ENCODE measurements at places on chromosomes 6 and 20.

DNA sequence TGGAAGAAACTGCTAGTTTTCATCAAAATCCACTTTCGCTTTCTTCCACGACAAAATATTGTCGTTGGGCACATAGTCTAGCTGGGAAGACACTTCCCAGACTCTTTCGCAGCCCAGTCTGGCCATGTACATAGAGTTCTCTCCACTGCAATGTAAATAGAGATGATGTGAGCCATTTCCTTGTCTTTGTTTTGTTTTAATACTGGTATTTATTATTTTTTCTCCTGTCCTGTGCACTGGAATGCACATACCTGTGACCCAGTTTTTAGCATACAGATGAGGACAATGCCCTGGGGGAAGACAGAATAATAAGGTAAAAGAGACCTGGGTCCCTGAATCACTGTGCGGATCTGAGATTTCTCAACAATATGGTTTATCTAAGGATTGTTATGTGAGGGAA is 149.5 kb upstream of the BMP5 start:
- DNase-seq = no peak

GRCh38 chr20:52410182-52410647 is 218.6 kb upstream of the ZFP64 start:
- peak; percentile 9 for DNase-seq

DNA sequence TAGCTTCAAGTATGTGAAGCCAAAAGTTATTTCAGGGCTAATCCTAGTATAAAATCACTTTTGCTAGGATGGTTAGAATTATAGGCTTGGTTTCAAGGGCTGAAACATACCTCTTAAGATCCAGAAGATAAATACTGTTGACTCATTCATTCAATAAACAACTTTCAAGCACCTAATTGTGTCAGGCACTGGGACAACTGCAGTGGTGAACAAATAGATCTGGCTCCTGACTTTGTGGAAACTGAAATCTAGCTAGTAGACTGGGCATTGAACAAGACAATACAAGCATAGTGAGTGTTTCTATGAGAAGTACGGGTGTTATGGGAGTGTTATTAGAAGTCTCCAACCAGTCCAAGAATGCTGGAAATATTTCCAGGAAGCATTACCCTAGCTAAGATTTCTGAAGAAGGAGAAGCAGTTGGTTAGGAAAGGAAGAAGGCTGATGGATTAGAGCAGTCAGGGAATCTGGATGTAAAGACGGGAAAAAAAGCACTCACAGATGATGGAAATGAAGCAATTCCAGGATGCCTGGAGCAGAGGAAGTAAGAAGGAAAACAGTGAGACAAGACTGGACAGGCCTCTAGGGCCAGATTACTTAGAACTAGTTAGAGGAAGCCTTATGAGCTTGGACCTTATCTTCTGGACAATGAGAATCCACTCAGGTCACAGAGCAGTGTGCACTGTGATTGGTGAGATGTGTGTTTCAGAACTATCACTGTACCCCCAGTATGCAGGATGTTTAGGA is 132.6 kb upstream of the RAB32 start:
- DNase-seq = peak; percentile 10

GRCh38 chr6:130970839-130971410 is 92.1 kb downstream of the EPB41L2 start:
- peak; percentile 31 for DNase-seq

DNA sequence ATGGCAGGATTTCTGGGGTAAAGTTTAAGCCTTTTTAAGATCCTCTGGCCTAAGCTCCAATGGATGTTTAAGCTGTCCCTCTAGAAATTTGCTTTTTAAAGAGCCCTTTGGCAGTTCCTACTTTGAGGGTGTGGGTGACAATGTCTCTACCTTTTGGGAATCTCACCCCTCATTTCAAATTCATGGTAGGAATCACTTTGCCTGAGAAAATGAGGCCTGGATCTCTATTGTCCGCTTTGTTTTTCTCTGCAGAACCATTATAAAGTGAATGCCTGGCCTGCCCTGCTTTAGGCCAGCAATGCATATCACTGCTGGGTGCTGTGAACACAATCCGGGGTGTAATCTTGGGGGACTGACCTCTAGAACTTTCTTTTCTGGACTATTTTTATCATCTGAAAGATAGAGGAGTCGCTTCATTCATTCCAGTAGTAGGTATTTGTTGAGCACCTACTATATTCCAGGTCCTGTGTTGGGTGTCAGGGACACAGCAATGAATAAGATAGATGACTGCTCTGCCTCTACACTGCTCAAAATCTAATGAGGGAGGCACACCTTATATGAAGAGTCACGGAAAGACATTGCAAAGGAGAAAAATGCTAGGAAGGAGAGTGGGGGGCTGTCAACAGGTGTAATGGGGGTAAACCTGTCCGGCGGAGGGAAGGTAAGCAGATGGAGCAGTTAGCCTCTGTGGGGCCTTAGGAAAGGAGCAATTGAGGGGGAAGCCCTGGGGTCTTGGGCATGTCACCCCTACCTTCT is 8.6 kb upstream of the COMMD7 start:
- DNase-seq = no peak
